ENCODE measurements at places on chromosomes 12 and 14.

DNA sequence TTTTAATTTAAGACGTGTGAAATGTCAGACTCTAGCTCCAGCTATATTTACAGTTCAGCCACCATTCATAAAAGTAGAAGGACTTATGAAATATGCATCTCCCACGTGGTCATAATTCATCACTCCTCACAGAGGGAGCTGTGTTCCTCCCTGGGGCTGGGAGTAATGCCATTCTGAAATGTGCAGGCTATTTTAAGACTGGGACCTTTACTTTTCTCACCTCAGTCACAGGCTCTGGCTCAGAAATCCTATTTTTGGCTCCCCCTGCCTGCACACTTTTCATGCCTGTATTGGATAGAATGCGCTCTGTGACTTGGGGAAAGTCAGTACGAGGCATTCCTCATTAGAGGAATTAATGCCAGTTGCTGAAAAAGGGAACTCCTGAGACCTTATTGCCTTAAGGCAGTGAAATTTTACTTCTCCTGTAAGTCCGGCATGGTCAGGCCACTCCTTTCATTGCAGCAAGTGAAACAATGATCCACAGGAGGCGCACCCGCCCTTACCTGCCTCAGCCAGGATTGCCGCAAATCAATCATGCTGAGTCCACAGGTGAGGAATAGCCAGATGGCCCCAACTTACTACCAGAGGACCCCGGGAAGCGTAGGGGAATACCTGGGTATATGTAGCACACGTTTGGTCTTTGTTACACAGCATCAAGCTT is 1133.2 kb upstream of the TMEM132C start:
- DNase-seq, result no peak

DNA sequence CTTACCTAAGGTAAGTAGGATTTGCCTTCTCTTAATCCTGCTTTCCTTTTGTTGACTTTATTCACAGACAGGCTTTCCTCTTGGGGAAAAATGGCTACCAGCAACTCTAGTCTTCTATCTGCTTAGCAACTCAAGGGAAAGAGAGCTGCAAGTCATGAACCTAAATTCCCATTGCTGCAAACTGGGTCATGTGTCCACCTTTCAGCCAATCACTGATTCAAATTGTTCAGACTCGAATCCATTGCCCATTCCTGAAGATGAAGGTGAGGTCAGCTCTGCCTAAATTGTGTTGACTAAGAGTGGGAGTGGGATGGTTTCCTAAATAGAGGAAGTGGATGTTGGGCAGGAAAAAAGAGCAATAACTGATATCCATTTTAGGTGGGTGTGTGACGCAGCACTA is 7.7 kb downstream of the FBXW8 start:
- no peak for DNase-seq

DNA sequence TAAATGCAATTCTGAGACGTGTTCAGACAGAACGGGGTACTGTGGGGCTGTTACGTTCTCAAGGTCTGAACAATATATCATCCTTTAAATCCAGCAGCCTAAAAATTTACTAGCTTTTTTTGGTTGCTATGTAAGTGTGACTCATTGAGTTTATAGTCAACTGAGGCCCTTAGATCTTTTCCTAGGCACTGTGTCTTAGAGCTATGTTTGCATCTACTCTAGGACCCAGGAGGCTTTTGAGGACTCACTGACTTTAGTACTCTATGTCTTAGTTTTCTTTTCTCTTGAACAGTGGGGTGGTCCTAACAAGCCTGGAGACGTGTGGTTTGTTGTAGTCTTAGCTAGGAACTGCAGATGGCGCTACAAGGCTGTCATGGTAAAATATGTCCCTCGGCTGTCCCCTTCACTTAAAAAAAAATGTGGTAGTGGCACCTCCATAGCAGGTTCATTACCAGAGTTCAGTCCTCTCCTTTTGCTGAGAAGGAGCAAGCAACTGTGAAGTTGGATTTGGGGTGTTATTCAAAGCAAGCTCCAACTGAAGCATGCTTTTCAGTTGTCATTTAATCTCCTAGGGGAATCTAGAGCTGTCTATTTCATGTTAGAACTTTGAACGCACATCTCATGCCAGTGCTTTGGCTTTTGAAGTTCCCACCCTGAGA is 8.7 kb upstream of the SPATS2 start:
- peak; percentile 75 for DNase-seq

- DNase-seq, result no peak
These were observed 18.6 kb upstream of the TMEM106C start for GRCh38 chr12:47944685-47945340.

DNA sequence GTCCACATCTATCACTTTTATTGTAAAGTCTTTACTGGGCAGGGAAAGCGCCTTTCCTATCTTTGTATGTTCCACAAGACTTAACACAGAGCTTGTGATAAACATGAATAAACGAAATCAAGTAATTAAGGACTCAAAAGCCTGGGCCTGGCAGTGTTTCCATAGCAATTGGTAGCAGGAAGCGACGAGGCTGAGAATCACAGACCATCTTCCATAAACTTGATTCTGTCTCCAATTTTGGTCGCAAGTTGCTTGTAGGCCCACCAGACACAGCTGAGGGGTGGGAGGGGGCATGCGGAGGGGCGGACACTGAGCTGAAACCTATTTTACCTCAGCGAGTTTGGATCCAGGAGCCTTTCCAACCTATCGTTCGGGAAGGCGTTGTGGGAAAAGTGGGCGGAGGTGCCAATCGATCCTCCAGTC is 302 bp downstream of the CCDC38 start:
- no peak for DNase-seq

- peak; percentile 38 for DNase-seq
These were observed 699 bp downstream of the KTN1 start for GRCh38 chr14:55580470-55581341.

- DNase-seq, result peak; percentile 85
These were observed 13.7 kb downstream of the FOXJ2 start for GRCh38 chr12:8045952-8046944.

DNA sequence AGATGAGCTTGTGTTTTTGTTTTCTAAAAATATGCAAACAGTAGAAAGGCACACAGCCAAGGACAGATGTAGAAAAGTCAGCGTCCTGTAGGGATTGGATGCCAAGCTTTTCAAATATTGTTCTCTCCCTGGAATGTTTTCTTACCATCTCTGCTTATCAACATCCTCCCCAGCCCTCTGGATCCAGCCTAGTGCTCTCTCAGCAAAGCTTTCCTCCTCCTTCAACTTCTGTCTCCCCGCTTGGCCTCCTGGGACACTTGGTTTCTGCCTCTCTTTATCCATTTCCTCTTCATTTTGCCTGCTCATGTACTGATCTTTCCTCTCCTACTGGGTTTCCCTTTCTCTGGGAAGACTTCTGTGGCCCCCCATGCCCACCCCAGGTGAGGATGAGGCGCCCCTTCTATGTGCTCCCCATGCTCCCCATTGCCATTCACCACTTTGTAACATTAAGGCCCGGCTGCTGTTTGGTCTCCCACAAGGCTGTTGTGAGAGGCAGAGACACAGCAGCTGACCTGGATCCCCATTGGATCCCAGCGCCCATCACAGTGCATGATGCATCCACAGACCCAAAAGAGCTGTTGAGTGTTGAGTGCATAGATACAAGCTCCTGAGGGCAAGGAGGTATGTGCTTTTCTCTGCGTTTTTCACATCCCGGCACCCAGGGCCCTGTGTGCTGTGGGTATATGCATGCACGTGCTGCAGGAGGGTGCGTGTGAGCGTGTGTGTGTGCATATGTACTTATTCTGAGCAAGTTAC is 38.2 kb downstream of the EVL start:
- DNase-seq, result no peak

DNA sequence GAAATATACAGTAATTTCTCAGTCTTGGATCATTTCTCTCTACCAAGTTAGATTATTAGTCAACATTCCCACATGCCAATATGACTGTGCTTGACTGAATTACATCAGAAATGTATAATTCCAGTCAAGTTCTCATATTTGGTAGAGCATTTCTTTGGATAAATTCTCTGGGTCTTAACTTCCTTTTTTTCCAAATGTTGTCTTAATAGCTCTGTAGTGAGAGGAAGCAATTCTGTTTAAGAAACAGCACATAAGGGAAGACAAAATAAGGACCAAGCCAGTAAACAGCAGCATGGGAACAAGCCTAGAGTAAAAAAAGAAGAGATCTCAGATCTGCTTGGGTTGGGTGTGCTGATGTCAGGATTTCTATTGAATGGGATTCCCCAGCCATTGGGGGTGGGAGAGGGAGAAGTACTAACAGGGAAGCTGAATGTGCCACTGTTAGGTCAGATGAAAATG is 14.2 kb upstream of the DYRK2 start:
- DNase-seq, result no peak

- no peak for DNase-seq
These were observed 33.1 kb downstream of the MAPK1IP1L start for GRCh38 chr14:55084401-55085059.

- no peak for DNase-seq
These were observed 478.8 kb downstream of the LRIG3 start for GRCh38 chr12:58441483-58441882.

DNA sequence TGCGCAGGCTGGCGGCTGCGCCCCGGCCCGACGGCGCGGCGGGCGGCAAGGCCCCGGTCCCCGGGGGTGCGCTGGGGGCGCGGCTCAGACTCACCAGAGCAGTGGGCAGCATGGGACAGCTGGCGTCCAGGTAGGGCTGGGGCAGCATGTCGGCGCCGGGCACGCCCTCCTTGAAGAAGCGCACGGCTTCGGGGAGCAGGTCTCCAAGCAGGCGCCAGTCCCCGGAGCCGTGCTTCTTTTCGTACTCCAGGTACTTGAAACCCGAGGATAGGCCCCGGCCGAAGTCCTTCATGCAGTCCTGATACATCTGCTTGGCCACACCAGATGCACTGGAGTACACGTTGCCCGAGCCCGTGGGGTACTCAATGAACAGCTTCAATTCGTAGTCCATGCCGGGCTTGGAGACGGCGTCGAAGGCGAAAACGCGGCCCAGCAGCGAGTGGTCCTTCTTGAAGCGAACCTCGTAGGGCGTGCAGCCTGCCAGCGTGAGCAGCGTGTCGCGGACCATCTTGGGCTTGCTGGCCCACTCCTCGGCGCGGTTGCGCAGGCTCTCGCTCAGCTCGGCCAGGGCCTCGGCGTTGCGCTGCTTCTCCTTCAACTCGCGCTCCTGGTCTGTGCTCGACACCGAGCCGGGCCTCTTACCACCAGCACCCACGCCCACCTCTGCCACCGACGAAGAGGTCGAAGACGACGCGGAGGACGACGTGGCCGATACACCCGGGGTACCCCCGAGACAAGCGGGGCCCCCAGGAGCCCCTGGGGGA is 2.2 kb downstream of the IRF2BPL start:
- no peak for DNase-seq

- no peak for DNase-seq
These were observed 4.3 kb downstream of the DLST start for GRCh38 chr14:74886001-74886400.

- peak; percentile 43 for DNase-seq
These were observed 27.0 kb upstream of the HIGD1C start for GRCh38 chr12:50925342-50925651.

GRCh38 chr12:131908092-131909080 is 14.0 kb downstream of the ULK1 start:
- DNase-seq, result no peak

DNA sequence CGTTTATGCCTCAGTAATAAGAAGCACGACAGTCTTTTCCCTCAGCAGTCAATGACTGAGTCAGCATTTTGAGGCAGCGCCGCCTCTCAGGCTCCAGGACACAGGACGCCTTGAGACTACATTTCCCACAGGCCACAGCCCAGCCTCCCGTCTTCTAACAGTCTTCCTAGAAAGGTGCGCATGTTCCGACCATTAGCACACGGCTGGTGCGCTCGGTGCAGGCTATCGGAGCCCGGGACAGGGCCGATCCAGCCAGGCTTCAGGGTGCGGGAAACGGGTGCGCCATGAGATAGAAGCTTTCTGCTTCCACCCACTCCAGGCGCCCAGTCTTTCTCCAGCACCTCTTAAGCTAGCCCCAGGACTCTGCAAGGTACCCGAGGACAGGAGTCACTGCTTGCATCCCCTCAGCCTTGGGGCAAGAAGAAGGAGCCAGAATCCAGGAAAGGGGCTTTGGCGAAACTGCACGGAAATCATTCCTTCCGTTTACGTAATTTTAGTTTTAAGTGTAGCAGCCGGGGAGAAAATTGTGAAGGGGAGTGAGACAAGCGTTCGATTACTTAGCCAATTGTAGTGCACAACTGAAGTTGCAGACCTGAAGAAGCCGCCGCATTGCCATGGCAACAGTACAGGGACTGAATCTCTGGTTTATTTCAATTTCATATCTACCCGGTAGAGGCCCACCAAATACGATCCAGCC is 54.0 kb downstream of the ZNF641 start:
- DNase-seq, result no peak

- no peak for DNase-seq
These were observed 81.1 kb downstream of the ITPK1 start for GRCh38 chr14:93034671-93034994.

GRCh38 chr12:62712681-62713573 is 222.0 kb downstream of the PPM1H start:
- DNase-seq, result no peak

- DNase-seq, result no peak
These were observed 1216.4 kb upstream of the USP15 start for GRCh38 chr12:61043838-61044237.

GRCh38 chr12:32126720-32127119 is 20.1 kb downstream of the BICD1 start:
- no peak for DNase-seq

DNA sequence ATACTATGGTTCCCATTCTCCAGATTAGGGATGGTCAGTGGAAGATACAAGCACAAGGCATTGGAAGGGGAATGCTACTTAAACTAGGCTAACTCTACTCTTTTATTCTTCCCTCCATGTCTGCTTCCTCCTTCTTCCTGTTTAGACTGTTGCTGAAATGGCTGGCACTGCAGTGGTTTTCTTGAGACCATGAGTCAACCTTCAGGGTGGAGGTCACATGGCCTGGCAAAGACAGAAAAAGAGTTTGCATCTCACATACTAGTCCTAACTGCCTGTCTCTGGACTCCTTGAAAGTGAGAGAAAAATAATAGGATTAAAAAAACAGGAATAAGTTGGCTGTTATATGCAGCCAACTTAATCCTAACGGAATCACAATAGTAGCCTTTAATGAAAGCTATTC is 37.0 kb downstream of the ALDH1L2 start:
- DNase-seq, result no peak

- DNase-seq, result no peak
These were observed 9.9 kb upstream of the PTHLH start for GRCh38 chr12:27982385-27982784.

- DNase-seq, result no peak
These were observed 417.7 kb downstream of the FLRT2 start for GRCh38 chr14:85947461-85948139.

- peak; percentile 55 for DNase-seq
These were observed 318.1 kb downstream of the AEBP2 start for GRCh38 chr12:19757317-19757877.

GRCh38 chr14:103542605-103543088 is 13.7 kb downstream of the TRMT61A start:
- DNase-seq, result peak; percentile 99

- DNase-seq, result no peak
These were observed 612 bp downstream of the VPS37B start for GRCh38 chr12:122895320-122895703.
